ENCODE measurements at places on chromosomes 7 and 10. TPM values are rescaled to one million over a fixed set of nuclear protein-coding genes. Genes with fewer than 3 reads are reported as not detected.

Gene LRIT1
- not detected for total RNA-seq

Gene NKX2-3
- 0.12 TPM for total RNA-seq

Gene CD36
- total RNA-seq = 9.4 TPM

Gene GNAI1
- total RNA-seq = 48.1 TPM

Gene WNT8B
- total RNA-seq = not detected

Gene FZD1
- total RNA-seq = 6.1 TPM

Gene UNC5B
- total RNA-seq = 0.25 TPM

Gene TMEM196
- not detected for total RNA-seq

Gene FKBP9
- 170 TPM for total RNA-seq

Gene CYP2C18
- not detected for total RNA-seq

Gene RADIL
- not detected for total RNA-seq

Gene STK32C
- total RNA-seq = 0.71 TPM

Gene CTAGE15
- total RNA-seq = 0.27 TPM

Gene LEP
- not detected for total RNA-seq

Gene WNT16
- 0.17 TPM for total RNA-seq

Gene ZNRF2
- total RNA-seq = 10.3 TPM

Gene H2BK1
- total RNA-seq = not detected

Gene PNLIPRP1
- not detected for total RNA-seq

Gene SUGCT
- 5.6 TPM for total RNA-seq

Gene ZNF727
- total RNA-seq = not detected

Gene PRLHR
- not detected for total RNA-seq

Gene LRRC18
- not detected for total RNA-seq

Gene PRDX3
- total RNA-seq = 357 TPM

Gene DEPP1
- 38.8 TPM for total RNA-seq

Gene PAPOLB
- total RNA-seq = not detected

Gene SLC16A12
- 0.32 TPM for total RNA-seq

Gene RHOBTB1
- total RNA-seq = 5.5 TPM

Gene MKX
- total RNA-seq = 0.64 TPM

Gene INMT
- not detected for total RNA-seq

Gene ANKRD7
- total RNA-seq = 2.2 TPM

Gene TMEM72
- 2.2 TPM for total RNA-seq

Gene IFIT1B
- 0.37 TPM for total RNA-seq

Gene CHAT
- not detected for total RNA-seq

Gene MRC1
- total RNA-seq = not detected

Gene CFAP70
- total RNA-seq = not detected

Gene CBLL1
- total RNA-seq = 43.8 TPM

Gene APBB1IP
- 0.37 TPM for total RNA-seq

Gene TAS2R5
- total RNA-seq = not detected

Gene RBM20
- total RNA-seq = 0.02 TPM

Gene PLEKHA1
- total RNA-seq = 13.5 TPM

Gene DOCK1
- total RNA-seq = 22.2 TPM

Gene BLNK
- total RNA-seq = not detected

Gene CCDC186
- total RNA-seq = 9.1 TPM

Gene GLI3
- 4.4 TPM for total RNA-seq

Gene OR6B1
- not detected for total RNA-seq
